Activated CD8-positive, alpha-beta memory T cell treated with anti-CD3 and anti-CD28 coated beads for 24 hours (primary cell): ENCODE measurements at places on chromosomes 4 and X.

- no peak for DNase-seq
Observed at GRCh38 chr4:6944301-6945051, 34.9 kb downstream of the TBC1D14 start.

DNA sequence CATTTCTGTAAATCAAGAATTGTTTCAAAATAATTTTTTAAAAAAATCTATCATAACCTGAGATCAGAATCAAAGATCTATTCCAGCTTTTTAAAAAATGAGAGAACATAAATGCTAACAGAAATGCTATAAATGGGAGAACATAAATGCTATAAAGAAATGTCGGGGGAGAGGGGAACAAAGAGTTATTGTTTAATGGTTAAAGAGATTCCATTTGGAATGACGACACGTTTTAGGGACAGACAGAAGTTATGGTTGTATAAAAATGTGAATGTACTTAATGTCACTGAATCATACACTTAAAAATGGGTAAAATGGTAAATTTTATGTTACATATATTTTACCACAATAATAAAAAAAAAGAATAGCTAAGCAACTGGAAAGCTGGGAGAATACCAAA lies 127.1 kb downstream of the ATRX start:
- DNase-seq: no peak

DNA sequence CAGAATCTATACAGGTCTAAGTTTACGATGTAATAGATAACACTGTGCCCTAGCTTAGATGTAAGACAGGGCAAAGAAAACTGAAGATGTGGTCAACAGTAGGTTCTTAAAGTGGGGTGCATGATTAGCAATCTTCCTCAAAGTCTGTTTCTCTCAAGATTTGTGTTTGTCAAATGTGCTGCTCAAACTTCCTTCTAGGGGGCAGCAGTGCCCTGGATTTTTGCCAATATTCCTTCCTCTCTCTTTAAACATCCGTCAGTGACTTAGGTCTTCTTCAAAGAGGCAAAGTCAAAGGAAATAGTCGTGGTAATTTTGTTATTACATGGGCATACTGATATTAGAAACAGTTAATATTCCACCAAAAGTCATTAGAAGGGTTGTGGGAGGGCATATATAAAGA lies 4.2 kb upstream of the PDHA2 start:
- no peak for DNase-seq

GRCh38 chrX:129798456-129798855 lies 18.7 kb downstream of the SASH3 start:
- peak; percentile 56 for DNase-seq
